ENCODE measurements at places on chromosomes 11 and 22.
A peak's percentile ranks its signal among the peaks of the same experiment; 100 is the strongest.

- no peak for DNase-seq
Measured at GRCh38 chr11:121766991-121767390, 314.2 kb upstream of the SORL1-AS1 start.

- DNase-seq: no peak
Measured at GRCh38 chr11:72394416-72394815, 39.9 kb downstream of the CLPB start.

DNA sequence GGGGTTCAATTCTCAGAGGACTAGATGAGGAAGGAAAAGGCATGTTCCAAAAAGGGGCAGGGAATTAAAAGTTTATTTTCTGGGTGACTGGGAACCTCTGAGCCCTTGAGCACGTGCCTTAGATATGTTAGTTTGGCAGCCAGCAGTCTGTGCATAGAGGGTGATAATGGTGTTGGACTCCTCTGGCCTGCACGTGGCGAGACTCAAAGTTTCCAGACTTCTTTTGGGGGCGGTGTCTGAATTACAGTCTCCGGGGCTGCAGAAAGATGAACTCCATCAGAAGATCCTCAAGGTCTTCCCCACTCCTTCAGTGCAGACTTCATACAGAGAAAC lies 861 bp upstream of the ZNRF3 start:
- DNase-seq: no peak

DNA sequence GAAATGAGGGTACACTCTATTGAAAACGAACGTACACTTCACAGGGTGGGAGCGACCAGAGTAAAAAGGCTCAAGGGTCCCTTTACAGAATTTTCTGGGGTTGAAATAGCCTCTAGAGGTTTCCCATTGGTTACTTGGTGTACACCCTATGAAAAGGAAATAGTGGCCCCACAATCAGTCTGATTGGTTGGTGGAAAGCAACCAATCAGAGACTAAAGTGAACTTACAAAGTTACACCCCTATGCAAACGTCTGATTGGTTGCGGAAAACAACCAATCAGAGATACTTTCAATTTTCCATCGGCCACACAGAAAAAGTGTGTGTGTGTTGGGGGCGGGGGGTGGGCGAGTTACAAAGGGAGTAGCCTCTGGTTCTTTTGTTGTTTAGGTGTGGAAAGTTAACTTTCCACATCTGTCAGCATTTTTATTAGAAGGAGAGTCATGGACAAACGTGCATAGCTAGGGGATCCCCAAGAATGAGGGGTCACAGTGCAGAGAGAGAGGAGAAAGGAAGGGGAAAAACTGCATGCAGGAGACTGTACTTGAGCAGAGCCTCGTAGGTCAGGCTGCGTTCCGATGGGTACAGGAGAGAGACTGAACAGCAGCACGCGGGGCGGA lies 1152.1 kb downstream of the TBC1D22A start:
- no peak for DNase-seq

DNA sequence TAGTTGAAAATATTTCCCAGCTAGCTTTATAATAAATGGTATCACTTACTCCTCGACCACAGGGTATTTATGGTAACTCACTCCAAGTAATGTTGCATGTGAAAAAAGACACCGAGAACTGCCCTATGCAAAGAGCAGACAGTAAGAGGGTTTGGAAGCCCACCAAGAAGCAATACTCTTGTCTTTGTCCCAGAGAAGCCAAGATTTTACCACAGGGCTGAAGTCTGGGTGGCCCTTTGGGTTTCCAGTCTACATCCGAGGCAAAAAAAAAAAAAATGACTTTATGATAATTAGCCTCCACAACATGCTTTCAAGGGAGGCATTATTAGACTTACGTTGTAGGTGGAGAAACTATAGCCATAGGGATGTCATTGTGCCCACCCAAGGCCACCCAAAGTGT lies 83.6 kb downstream of the CCDC34 start:
- no peak for DNase-seq

DNA sequence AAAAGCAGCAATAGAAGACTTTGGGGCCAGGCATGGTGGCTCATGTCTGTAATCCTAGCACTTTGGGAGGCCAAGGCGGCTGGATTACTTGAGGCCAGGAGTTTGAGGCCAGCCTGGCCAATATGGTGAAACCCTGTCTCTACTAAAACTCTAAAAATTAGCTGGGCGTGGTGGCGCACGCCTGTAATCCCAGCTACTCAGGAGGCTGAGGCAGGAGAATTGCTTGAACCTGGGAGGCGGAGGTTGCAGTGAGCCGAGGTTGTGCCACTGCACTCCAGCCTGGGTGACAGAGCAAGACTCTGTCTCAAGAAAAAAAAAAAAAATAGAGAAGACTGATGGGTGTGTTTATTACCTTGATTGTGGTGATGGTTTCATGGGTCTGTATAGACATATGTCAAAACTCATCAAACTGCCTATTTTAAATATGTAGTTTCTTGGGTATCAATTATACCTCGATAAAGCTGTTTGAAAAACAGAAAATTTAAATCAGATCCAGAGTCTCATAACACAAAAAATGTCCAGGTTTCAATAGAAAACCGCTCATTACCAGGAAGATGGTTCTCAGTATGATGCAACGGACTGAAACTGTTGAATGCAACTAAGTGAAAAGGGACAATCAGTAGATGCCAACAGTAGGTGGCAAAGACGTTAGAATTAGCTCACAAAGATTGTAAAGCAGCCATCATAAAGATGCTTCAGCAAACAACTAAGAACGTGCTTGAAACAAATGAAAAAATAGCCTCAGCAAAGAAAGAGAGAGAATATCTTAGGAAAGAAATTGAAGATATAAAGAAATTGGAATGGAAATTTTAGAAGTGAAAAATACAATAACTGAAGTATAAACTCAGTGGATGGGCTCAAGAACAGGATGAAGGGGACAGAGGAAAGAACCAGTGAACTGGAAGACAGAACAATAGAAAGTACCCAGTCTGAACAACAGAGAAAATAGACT lies 33.1 kb upstream of the SEPTIN5 start:
- no peak for DNase-seq

DNA sequence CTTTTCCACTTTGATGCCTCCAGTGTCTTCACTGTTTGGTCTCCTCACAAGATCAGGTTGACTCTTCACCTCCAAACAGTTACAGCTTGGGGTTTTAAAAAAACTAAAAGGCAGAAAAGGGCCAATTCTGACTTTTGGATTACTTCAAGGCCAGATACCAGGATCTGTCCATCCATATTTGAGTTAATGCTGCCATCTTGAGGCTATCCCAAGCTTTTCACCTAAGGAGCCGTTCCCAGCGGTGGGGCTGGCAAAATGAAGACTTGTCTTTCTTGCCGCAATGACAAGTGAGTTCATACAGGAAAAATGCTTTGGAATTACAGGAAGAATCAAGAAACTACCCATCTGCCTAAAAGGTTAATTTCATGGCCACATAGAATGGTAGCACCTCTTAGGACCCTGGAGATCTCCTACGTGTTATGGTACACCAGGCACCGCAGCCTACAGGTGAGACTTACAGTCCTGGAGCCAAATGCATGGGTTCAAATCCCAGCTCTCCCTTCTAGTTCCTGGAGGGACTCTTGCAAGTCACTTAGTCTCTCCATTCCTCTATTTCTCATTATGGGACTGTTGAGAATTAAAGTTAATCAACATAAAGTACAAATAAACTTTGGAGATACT lies 6.0 kb upstream of the OR5B21 start:
- DNase-seq: no peak

DNA sequence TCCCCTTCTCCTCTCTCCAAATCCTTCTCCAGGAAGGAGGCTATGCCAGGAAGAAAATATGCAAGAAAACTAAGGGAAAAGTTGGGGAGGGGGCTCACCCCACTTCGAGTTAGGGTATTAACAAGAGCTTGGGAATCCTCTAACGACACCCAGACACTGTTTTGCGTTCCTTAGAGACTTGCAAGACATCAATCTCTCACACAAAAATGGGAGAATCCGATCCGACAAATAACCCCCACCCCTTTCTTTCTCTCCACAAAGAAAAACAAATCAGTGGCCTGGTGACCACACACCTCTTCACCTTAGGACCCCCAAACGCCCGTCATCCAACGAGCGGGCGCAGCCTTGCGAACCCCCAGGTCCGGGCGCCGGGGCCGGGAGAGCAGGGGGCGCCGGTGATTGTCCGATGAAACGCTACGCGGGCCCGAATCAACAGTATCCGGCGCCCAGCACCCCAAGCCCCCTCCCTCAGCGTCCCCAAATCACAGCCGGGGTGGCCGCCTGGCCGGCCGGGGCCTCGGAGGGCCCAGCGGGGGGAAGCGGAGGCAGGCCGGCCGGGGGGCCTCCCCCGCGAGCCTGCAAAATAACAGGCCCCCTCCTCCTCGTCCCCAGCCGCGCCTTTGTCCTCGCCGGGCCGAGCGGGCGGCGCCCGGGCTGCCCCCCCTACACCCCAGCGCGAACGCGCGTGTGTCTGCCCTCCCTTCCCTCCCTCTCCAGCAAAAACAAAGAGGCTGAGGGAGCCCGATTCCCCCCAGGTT lies 690 bp downstream of the CSNK1E start:
- peak; percentile 43 for DNase-seq

DNA sequence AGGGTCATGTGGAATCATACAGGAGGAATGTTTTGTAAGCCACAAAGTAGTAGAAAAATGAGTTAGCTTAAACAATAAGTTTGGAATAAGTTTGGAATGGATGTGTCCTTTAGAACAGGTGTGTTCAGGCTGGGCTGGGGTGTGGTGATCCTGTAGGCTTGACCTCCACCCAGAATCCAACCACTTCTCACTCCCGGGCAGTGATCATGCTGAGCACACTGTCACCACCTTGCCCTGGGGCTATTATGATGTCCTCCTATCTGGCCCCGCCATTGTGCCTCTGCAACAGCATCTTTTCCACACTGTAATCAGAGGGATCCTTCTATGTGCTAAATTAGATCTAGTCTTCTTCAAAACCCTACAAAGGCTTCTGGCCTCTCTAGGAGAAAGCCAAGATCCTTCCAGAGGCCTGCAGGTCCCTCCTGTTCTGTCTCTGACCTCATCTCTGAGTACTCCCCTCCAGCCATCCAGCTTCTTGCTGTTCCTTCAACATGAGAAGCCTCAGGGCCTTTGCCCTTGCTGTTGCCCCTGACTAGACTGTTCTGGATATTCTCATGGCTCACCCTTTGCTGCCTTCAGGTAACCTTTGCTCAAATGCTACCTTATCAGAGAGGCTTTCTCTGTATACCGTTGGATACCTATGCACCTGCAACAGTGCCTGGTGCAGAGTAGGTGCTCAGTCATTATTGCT lies 18.8 kb upstream of the ACCSL start:
- no peak for DNase-seq

DNA sequence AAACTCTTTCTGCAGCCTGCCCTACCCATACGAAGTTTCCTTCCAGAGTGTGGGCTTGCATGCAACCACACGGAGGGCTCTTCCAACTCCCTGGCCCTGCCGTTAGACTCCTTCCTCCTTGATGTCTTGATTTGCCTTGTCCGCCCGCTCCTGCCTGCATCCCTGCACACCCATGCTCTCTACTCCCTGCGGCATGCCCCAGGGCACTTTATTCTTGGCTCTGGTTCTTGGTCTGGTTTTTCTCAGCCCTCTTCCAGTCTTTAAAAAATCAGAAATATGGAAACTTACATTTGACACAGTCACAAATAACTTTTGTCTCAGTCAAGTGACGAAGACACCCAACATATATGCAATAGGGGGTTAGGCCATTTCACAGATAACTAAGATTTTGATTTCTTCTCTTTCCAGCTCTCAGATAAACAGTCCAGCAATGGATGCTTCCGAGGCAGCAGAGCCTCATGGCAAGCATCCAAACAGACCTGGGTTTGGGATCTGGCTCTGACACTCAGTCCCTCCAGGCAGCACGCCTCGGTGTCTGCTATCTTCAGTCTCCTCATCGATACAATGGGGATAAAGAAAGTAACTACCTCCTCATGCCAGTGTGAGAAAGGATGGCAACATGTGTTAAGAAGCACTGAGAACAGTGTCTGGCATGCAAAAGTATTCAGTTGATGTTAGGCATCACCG lies 15.7 kb upstream of the OPCML start:
- DNase-seq: no peak

DNA sequence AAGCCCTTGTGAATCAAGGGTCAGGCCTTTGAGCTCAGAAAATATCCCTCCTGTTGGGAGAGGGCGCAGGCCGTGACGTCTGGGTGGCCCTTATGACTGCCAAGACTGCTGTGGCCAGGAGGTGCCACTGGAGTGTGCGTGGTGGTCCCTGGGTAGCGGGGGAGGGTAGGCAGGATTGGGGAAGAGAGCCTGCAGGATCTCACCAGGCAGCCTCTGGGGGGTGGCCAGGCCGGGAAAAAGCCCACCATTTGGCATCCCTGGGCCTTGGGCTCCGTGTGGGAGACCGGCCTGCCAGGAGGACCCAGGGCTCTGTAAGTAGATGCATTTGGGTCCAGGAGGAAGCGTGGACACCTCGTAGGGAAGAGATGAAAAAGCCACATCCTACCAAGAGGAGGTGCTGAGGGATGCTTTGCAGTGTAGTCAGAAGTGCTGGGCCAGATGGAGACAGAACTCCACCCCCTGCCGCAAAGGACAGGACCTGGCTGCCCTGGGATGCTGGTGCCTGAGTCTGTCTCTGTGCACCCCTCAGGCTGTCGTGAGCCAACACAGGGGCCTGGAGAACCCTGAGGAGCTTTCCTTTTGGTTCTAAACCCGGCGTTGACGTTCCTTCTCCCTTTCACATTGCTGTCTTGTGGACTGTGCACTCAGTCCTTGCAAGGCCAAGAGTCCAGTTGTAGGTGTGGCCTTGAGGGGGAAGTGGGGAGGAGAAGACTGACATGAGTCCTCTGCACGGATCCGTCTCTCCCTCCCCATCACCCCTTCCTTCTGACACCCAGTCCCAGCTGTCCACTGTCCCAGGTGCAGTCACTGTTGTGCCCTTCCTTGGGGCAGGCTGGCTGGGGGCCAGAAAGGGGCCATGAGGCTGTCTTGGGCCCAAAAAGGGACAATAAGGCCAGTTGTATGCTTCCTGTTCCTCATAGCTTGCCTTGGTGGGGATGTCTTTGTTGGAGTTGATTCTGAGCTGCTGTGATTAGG lies 12.7 kb upstream of the MIEF1 start:
- no peak for DNase-seq

DNA sequence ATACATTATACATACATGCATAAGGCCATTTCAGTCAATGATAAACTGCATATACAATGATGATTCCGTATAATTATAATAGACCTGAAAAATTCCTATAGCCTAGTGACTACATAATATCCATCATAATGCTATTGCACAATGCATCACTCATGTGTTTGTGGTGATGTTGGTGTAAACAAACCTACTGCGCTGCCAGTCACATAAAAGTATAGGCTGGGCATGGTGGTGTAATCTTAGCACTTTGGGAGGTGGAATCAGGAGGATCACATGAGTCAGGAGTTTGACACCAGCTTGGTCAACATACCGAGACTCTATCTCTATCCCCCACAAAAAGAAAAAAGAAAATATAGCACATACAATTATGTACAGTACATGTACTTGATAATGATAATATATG lies 163.7 kb upstream of the DDI1 start:
- DNase-seq: no peak

All from NCI-H1092 (cell line).